ENCODE measurements at places on chromosomes 1 and 21. TPM values are rescaled to one million over a fixed set of nuclear protein-coding genes. Genes with fewer than 3 reads are reported as not detected.

DNA sequence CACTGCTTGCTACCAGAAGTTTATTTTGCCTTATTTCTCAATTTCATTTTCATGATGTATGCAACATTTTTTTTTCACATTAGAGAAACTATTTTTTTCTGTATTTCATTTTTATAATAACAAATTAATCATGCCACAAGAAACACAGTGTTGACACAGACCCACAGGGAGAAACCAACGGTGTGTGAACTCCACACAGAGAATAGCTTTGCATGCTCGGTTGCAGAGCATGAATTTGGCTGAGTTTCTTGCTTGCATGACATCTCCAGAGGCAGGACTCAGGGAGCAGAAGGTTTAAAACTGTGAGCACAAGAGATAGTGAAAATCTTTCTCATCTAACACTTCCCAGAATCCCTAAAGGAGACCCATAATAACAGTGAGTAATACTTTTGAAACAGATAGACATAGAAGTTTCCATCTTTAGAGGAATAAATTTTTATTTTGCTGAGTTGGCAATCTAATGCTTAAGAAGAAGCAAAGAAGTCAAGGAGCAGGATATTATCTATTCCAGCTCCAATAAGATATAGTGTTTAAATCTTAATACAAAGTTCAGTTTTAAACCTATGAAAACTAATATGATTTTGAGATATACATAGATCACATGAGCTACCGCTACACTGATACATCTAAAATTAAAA, 890.9 kb downstream of the MRPL39 start:
- DNase-seq, result no peak
- no peak overlapping the region for H3K27ac ChIP-seq
- no peak overlapping the region for H3K4me3 ChIP-seq
- H3K27me3 ChIP-seq, result no peaks in the 10 kb centered on the region
- H3K36me3 ChIP-seq, result no peaks in the 10 kb centered on the region
- no peaks in the 10 kb centered on the region for H3K4me1 ChIP-seq

FCRL6 gene
- total RNA-seq, result 0.45 TPM

CRABP2 gene
- total RNA-seq, result 3.8 TPM

GRCh38 chr1:243558576-243558975, 291.5 kb downstream of the AKT3 start:
- no peaks in the 10 kb centered on the region for H3K4me1 ChIP-seq
- H3K36me3 ChIP-seq, result peaks cover 2% of the 10 kb centered on the region
- no peaks in the 10 kb centered on the region for H3K27me3 ChIP-seq
- DNase-seq, result no peak
- no peak overlapping the region for H3K4me3 ChIP-seq

- H3K36me3 ChIP-seq, result no peaks in the 10 kb centered on the region
- no peak overlapping the region for H3K4me3 ChIP-seq
- H3K27me3 ChIP-seq, result no peaks in the 10 kb centered on the region
- H3K4me1 ChIP-seq, result no peaks in the 10 kb centered on the region
Observed at GRCh38 chr21:37064841-37065240, 8.0 kb downstream of the PIGP start.

GRCh38 chr1:233671286-233671685, 57.4 kb downstream of the KCNK1 start:
- H3K27ac ChIP-seq, result no peak overlapping the region
- H3K4me1 ChIP-seq, result no peaks in the 10 kb centered on the region
- no peak overlapping the region for H3K4me3 ChIP-seq

DNA sequence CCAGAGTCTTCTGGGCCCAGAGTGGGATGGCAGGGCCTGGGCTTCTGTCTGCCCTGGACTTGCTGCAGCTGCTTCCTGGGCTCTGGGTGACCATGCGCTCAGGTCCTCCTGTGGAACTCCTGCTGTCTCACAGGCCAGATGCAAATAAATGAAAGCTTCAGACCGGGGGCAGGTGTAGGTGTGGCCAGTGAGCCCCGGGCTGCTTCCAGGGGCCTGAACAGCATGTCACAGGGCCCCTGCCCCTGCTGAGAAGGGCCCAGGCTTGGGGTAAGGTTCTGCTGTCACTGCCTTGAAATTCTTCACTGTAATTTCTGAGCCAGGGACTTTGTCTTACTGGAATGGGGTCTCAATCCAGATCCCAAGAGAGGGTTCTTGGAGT, 2.5 kb upstream of the PKNOX1 start:
- H3K4me1 ChIP-seq, result no peaks in the 10 kb centered on the region
- no peaks in the 10 kb centered on the region for H3K27me3 ChIP-seq
- no peak for DNase-seq

S100A7 gene
- total RNA-seq, result not detected

DNA sequence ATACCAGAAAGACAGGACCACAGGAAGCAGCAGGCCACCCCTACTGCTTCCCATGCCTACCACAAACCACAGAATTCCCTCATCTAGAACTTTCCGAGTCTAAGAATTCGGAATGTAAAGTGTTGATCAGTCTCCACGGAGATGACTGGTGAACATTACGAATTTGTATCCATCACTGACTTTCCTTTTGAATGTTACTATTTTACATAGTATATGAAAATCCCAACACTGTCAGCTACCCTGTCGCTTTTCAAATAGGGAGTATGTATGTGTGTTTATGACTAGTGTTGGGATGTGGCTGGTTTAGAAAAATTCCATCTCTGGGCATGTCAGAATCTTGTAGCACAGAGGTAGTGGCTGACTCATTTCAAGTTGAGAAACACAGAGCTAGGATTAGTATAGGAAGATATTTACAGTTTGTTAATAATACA, 118.2 kb downstream of the COQ8A start:
- H3K27me3 ChIP-seq, result no peaks in the 10 kb centered on the region
- DNase-seq, result no peak
- no peaks in the 10 kb centered on the region for H3K4me1 ChIP-seq
- H3K36me3 ChIP-seq, result no peaks in the 10 kb centered on the region
- H3K4me3 ChIP-seq, result no peak overlapping the region

DIO1 gene
- not detected for total RNA-seq

ZFP69 gene
- 3.8 TPM for total RNA-seq

DNA sequence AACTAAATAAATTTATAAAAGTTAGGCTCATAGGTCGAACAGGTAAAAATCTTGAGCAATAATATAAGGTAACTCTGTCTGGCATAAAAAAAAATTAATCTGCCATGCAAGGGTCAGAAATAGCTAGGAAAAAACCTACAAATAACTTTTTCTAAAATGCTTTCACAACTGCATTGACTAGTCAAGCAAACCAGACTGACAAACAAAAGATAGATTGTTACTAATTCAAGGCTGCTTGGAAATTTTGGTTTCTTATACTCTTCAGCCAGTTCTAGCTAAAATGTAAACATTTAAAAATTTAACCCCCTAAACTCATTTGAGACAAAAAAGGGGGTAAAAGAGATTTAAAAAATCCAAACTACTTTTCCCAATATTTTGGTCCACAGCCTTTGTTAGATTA, 40.8 kb downstream of the S100A10 start:
- H3K4me1 ChIP-seq, result no peaks in the 10 kb centered on the region
- H3K36me3 ChIP-seq, result no peaks in the 10 kb centered on the region
- H3K27ac ChIP-seq, result no peak overlapping the region
- DNase-seq, result no peak
- H3K27me3 ChIP-seq, result no peaks in the 10 kb centered on the region

DNA sequence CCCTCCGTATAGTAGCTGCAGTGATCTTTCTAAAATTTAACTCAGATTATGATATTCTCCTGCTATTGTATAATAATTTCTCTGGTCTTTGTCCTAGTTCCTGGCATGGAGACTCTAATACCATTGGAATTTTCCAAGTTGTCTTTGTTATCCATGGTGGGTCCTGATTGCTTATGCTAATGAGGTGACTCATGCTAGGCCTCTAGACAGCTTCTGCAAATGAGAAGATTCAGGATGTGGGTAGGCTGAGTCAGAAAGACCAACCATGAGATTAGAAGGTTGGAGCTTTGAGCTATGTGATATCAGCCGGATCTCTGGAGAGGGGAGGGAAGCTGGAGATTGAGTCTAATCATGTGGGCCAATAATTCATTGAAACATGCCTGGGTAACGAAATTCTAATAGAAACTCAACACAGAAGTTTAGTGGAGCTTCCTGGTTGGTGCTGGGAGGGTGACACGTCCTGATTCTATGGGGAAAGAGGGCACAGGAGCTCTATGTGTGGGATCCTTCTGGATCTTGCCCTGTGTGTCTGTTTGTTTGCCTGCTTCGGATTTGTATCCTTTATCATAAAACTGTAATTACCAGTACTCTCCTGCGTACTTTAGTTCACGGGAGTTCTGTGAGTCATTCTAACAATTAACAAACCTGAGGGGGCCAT, 73.2 kb upstream of the CNIH3 start:
- no peaks in the 10 kb centered on the region for H3K36me3 ChIP-seq
- H3K27me3 ChIP-seq, result no peaks in the 10 kb centered on the region
- no peak overlapping the region for H3K27ac ChIP-seq
- H3K4me3 ChIP-seq, result no peak overlapping the region
- H3K4me1 ChIP-seq, result no peaks in the 10 kb centered on the region

TRIM58 gene
- total RNA-seq, result 1.3 TPM

SLC37A1 gene
- 6.5 TPM for total RNA-seq

TMEM200B gene
- 18.9 TPM for total RNA-seq

DNA sequence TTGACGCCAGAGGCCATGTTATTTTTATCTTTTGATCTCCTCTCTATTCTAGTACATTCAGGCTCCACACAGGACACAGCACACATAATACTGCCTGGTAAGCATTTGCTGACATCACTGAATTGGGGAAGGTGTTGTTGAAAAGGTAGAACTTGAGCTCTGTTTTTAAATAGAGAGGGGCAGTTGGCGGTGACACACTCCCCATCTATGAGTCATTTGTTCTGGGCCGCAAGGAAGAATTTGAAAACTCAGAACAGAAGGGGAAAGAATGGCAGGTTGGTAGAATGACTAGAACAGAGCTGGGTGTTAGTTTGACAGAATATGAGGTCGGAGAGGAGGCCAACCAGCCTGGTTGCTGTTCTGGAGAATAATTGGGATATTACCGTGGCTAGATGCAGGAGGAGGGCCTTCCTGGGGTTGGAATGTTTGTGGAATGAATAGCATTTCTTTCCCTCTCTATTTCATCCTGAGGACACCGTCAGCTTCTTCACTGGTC, 52.1 kb upstream of the ERRFI1 start:
- H3K4me3 ChIP-seq, result no peak overlapping the region
- H3K36me3 ChIP-seq, result no peaks in the 10 kb centered on the region
- peak overlapping the region; percentile 96 for H3K27ac ChIP-seq
- H3K4me1 ChIP-seq, result no peaks in the 10 kb centered on the region
- no peak for DNase-seq
- H3K27me3 ChIP-seq, result no peaks in the 10 kb centered on the region

GRCh38 chr1:33261344-33261743, 5.1 kb downstream of the ZNF362 start:
- no peaks in the 10 kb centered on the region for H3K27me3 ChIP-seq
- H3K4me3 ChIP-seq, result no peak overlapping the region
- H3K4me1 ChIP-seq, result peaks cover 5% of the 10 kb centered on the region

GRCh38 chr1:209755926-209756614, at the start of gene TRAF3IP3:
TRAF3IP3 (plus strand) TSS chr1:209756053; CDS start chr1:209760040, 3,987 bp downstream.
- peak; percentile 73 for DNase-seq
- H3K36me3 ChIP-seq, result no peaks in the 10 kb centered on the region

- no peak overlapping the region for H3K4me3 ChIP-seq
- peak; percentile 76 for DNase-seq
- H3K27ac ChIP-seq, result no peak overlapping the region
- no peaks in the 10 kb centered on the region for H3K27me3 ChIP-seq
Observed at GRCh38 chr21:33127154-33127867, 57.4 kb downstream of the OLIG1 start.

DNA sequence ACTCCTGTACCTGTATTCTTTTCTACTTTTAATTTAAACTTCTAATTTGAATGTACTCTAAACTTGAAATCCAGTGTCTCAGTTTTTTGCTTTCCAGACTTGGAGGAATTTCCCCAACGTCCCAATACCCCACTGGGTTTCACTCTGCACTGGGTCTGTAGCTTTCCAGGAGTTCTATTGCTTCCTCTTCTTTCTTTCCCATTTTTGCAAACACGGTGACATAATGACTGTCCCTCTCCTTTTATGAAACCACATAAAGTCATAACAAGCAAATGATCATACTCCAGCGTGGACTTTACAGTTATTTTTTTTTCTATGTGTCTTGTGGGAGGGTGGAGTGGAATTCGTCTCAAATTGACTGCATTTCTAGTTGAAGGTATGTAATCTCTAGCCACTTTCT, 97.1 kb downstream of the FASLG start:
- H3K36me3 ChIP-seq, result no peaks in the 10 kb centered on the region
- no peak overlapping the region for H3K27ac ChIP-seq
- no peak overlapping the region for H3K4me3 ChIP-seq
- no peak for DNase-seq
- no peaks in the 10 kb centered on the region for H3K4me1 ChIP-seq

DNA sequence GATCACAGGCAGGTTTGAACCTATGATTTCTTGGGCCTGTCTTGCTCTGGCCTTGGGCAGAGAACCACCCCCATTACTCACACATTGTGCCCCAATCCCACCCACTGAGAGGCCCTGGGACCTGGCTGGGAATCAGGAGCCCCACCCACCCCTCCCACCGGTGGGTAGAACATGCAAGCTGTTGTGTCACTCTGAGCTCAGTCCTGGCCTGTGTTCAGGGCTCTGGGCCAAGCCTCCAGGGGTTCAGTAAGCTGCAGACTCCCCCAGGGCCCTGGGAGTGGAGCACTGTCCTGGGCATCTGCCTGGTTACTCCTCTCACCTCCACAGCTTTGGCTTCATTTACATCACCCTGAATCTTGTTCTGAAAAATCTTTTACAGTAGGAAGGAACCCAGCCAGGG, 270.5 kb downstream of the RRAGC start:
- H3K4me1 ChIP-seq, result no peaks in the 10 kb centered on the region
- no peaks in the 10 kb centered on the region for H3K27me3 ChIP-seq
- no peak overlapping the region for H3K4me3 ChIP-seq
- no peak overlapping the region for H3K27ac ChIP-seq

RSPH1 gene
- not detected for total RNA-seq

DNA sequence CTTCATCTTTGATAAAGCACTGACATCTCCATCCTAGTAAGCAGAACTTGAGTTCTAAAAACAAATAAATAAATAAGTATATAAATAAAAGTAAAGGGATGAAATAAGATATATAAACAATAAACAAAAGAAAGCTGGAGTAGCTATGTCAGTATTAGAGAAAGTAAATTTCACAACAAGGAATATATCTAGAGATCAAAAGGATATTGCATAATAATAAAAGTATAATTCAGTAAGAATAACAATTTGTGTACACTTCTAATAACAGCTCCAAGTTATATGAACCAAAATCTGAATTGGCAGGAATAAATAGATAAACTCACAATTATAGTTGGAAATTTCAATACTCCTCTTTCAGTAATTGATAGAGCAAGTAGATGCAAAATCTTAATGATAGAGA, 9.8 kb upstream of the CENPF start:
- H3K36me3 ChIP-seq, result no peaks in the 10 kb centered on the region
- H3K27ac ChIP-seq, result no peak overlapping the region
- H3K27me3 ChIP-seq, result no peaks in the 10 kb centered on the region
- no peaks in the 10 kb centered on the region for H3K4me1 ChIP-seq
- H3K4me3 ChIP-seq, result no peak overlapping the region
